ENCODE measurements at places on chromosomes 2 and 18. TPM values are rescaled to one million over a fixed set of nuclear protein-coding genes. Genes with fewer than 3 reads are reported as not detected.

Gene BOK
- 64.9 TPM for total RNA-seq

Gene POTEI
- total RNA-seq = 0.50 TPM

Gene SERPINB4
- not detected for total RNA-seq

Gene AP1S3
- 14.3 TPM for total RNA-seq

Gene TXNDC2
- 0.07 TPM for total RNA-seq

GRCh38 chr2:74597410-74597809, 42.9 kb downstream of the DOK1 start:
- H3K4me3 ChIP-seq = no peak overlapping the region
- H3K27ac ChIP-seq = no peak overlapping the region
- H3K36me3 ChIP-seq = no peaks in the 10 kb centered on the region
- no peaks in the 10 kb centered on the region for H3K4me1 ChIP-seq
- H3K27me3 ChIP-seq = peaks cover 18% of the 10 kb centered on the region

- H3K4me3 ChIP-seq = no peak overlapping the region
- DNase-seq = no peak
Observed at GRCh38 chr18:73597832-73598615, 549.6 kb downstream of the FBXO15 start.

DNA sequence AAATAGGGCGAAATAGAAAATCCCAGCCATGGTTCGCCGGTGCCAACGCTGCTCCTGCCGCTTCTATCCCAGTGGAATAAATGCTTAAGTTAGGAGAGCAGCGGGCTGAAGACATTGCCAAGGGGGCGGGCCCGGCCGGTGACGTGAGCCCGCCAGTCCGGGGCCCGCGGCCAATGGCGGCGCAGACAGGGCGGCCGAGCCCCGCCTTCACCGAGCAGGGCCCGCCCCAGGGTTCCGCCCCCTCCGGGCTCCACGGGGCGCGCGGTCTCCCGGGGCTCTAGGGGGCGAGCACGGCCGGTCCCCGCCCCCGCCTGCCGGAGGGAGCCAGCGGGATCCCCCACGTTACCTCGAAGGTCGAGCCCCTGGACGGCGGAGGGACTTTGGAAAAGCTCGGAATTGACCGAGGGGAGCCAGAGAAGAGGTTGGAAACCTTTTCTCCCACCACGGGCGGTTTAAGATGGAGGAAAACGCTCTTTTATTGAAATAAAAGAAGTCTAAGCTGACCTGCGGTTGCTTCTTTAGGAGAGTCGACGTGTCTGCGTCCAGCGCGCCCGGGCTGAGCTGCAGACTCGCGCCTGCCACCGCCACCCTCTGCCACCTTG, at the start of gene EPHA4:
Gene EPHA4 (minus strand): TSS at position 86 of the 602 bp plus-strand sequence. CDS start 56 bp downstream, at position 30.
- H3K27ac ChIP-seq = peak within 1 kb of the TSS; percentile 63
- peaks cover 15% of the 10 kb centered on the region for H3K27me3 ChIP-seq
- peak; percentile 75 for DNase-seq

GRCh38 chr2:236642125-236642524, 72.5 kb downstream of the ACKR3 start:
- H3K4me1 ChIP-seq = peaks cover 15% of the 10 kb centered on the region
- no peak overlapping the region for H3K4me3 ChIP-seq
- no peak for DNase-seq
- H3K27ac ChIP-seq = peak overlapping the region; percentile 91
- H3K36me3 ChIP-seq = no peaks in the 10 kb centered on the region

GRCh38 chr2:62362561-62362960, 143.4 kb downstream of the TMEM17 start:
- no peaks in the 10 kb centered on the region for H3K4me1 ChIP-seq
- H3K27ac ChIP-seq = no peak overlapping the region
- no peaks in the 10 kb centered on the region for H3K27me3 ChIP-seq
- no peaks in the 10 kb centered on the region for H3K36me3 ChIP-seq
- no peak for DNase-seq

DNA sequence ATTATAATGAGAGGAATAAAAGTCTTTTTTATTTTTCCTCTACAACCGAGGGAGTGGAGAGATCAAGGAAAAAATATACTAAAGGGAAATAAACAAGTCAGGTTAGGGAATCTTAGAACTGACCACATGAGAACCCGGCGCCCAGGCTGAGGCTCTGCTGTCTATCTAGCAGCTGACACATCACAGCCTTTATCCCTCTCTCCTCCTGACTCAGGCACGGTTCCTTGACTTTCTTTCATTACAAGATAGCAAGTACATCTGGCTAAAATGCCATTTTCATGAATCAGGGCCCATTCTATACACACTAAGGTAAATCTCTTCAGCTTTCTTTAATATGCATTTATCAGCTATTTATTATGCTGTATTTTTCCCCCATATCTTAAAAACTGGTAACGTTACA, 296.0 kb downstream of the TMX3 start:
- no peak overlapping the region for H3K4me3 ChIP-seq
- H3K27me3 ChIP-seq = no peaks in the 10 kb centered on the region
- H3K4me1 ChIP-seq = peaks cover 11% of the 10 kb centered on the region
- no peak overlapping the region for H3K27ac ChIP-seq

Gene ZNF513
- total RNA-seq = 13.7 TPM

- DNase-seq = no peak
- no peaks in the 10 kb centered on the region for H3K4me1 ChIP-seq
- H3K27me3 ChIP-seq = no peaks in the 10 kb centered on the region
- no peak overlapping the region for H3K4me3 ChIP-seq
Observed at GRCh38 chr2:168025487-168026202, 221.8 kb downstream of the STK39 start.

Gene MYOM1
- 0.57 TPM for total RNA-seq

DNA sequence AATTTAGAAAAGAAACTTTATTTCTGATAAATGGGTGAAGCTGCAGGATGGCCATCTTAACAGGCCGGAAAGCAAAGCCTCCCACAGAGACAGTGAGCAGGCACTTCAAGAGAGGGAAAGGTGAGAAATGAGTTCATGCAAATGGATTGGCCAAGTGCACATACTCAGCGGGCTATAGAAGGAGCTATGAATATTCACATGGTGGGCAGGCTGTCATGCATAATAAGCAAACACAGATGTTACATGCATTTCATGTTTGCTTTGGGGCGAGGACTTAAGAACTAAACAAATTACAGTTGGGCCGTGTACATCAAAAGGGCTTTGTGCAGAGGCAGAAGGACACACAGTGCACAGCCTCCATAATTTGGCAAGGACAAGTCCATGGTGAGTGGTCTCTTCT, 69.8 kb upstream of the MAL start:
- H3K27ac ChIP-seq = no peak overlapping the region
- no peaks in the 10 kb centered on the region for H3K4me1 ChIP-seq
- no peak for DNase-seq

Gene TGFA
- total RNA-seq = 0.55 TPM

- H3K4me1 ChIP-seq = no peaks in the 10 kb centered on the region
- H3K4me3 ChIP-seq = no peak overlapping the region
- H3K36me3 ChIP-seq = no peaks in the 10 kb centered on the region
- H3K27me3 ChIP-seq = no peaks in the 10 kb centered on the region
Observed at GRCh38 chr2:60047944-60048525, 505.4 kb downstream of the BCL11A start.

DNA sequence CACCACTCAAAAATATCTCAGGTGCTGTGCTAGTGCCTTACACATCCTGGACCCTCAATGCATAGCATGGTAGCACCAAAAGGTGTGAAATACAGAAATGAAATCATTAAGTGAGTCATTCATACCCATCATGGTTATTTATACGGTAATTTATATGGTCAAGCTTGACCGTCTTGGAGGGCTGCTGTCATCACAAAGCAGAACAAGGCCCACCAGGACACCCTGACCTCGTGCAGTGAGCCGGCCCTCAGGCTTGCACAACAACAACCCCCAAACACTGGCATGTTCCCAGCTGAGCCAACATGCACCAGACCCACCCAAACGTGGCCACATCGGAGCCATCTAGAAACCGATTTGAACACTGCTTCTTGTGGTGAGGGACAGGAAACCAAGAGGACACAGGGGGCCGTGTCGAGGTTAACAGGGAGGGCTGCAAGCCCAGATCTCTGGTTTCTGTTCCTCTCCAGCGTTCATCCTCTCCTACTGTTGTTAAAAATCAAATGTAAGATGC, 378.5 kb upstream of the ID2 start:
- H3K27me3 ChIP-seq = no peaks in the 10 kb centered on the region
- no peak overlapping the region for H3K4me3 ChIP-seq
- peaks cover 16% of the 10 kb centered on the region for H3K4me1 ChIP-seq
- no peaks in the 10 kb centered on the region for H3K36me3 ChIP-seq

DNA sequence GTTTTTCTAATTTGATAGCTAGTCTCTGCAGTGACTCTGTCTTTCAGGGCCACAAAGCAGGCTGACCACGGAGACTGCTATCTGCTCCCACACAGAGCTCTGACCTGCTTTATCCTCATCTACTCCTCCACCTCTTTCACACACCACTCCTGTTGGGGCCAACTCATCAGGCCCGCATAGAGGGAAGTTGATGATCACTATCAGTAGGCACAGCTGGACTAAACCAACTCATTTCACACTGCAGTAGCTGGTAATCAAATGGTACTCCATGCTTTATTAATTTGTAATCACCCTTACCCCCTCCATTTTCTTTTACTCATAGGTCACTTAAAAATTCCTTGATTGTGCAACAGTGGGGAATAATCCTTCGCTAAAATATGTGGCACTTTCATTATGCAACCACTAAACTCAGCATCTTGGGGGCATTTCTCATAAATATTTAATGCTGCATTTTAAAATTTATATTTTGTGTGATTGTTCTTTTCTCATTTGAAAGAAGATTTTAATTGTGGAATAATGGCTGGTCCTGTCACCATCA, 249.8 kb upstream of the GCFC2 start:
- no peak overlapping the region for H3K4me3 ChIP-seq
- no peak for DNase-seq

GRCh38 chr2:186059096-186059495, 320.5 kb downstream of the FSIP2 start:
- H3K4me3 ChIP-seq = no peak overlapping the region
- no peaks in the 10 kb centered on the region for H3K36me3 ChIP-seq
- no peak overlapping the region for H3K27ac ChIP-seq
- H3K27me3 ChIP-seq = no peaks in the 10 kb centered on the region
- DNase-seq = no peak
- H3K4me1 ChIP-seq = no peaks in the 10 kb centered on the region

Gene IL1F10
- not detected for total RNA-seq

Gene HOXD8
- not detected for total RNA-seq

Gene POMC
- not detected for total RNA-seq

DNA sequence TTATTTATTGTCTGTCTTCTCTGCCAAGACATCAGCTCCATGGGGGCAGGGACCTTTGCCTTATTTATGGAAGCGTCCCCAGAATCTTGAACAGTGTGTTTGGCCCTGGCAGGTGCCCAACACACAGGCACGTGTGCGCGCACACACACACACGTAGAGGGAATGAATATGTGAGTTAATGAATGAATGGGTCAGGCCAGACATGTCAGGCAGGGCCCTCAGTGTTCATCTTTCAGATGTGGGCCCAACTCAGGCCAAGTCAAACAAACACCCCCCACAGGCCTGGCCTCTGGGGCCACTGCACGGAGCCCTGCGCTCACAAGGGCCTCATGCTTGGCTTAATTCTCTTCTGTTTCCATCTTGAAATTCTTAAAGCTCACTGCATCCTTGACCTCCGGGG, 54.1 kb downstream of the DYSF start:
- DNase-seq = no peak
- H3K4me1 ChIP-seq = no peaks in the 10 kb centered on the region
- H3K27ac ChIP-seq = no peak overlapping the region
- H3K4me3 ChIP-seq = no peak overlapping the region
- H3K36me3 ChIP-seq = no peaks in the 10 kb centered on the region

GRCh38 chr2:2586931-2587330, 255.9 kb upstream of the MYT1L start:
- no peaks in the 10 kb centered on the region for H3K4me1 ChIP-seq
- DNase-seq = no peak
- H3K36me3 ChIP-seq = no peaks in the 10 kb centered on the region
- H3K27ac ChIP-seq = no peak overlapping the region
- no peaks in the 10 kb centered on the region for H3K27me3 ChIP-seq

GRCh38 chr2:222318712-222319585, 20.2 kb upstream of the PAX3 start:
- H3K27me3 ChIP-seq = peaks cover 62% of the 10 kb centered on the region
- H3K4me1 ChIP-seq = peaks cover 5% of the 10 kb centered on the region

DNA sequence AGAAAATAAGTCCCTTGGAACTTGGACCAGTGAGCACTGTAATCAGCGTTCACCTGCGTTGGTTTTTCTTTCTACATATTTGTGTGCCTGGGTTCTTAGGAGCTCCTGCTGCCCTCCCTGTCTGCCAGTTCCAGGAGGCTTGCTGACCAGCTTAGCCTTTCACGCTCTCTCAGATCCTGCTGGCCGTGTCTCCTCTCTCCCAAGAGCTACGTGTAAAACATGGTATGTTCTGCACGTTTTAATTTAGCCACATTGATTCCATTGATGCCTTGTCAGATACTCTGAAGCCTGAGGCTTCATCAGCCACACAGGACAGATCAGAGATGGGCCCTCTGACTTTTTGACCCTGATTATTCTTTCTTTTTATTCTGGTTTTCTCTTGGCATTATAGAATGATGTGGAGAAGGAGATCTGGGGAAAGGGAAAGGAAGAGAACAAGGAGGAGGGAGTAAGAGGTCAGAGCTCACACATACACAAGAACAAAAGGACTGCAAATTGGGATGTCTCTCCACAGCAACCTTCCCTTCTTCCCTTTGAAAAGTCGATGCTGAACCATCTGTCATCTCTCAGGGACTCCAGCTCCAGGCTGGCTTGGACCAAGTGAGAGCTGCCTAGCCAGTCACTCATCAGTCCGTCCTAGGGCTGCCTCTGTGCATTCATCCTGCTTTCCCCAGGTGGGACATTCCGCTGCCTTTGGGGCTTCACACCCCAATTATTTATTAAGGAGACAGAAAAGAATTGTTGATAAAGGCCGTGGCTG, 152.8 kb downstream of the PIK3C3 start:
- H3K36me3 ChIP-seq = no peaks in the 10 kb centered on the region
- H3K4me3 ChIP-seq = no peak overlapping the region
- H3K27me3 ChIP-seq = no peaks in the 10 kb centered on the region
- DNase-seq = no peak
- no peaks in the 10 kb centered on the region for H3K4me1 ChIP-seq
- no peak overlapping the region for H3K27ac ChIP-seq

- peaks cover 9% of the 10 kb centered on the region for H3K4me1 ChIP-seq
- no peak for DNase-seq
- no peak overlapping the region for H3K27ac ChIP-seq
- no peaks in the 10 kb centered on the region for H3K36me3 ChIP-seq
- H3K4me3 ChIP-seq = no peak overlapping the region
Observed at GRCh38 chr2:27280826-27281225, 1.4 kb upstream of the TRIM54 start.

Gene ABCB11
- total RNA-seq = 0.02 TPM

- H3K27me3 ChIP-seq = no peaks in the 10 kb centered on the region
- no peak overlapping the region for H3K4me3 ChIP-seq
- no peak for DNase-seq
- H3K36me3 ChIP-seq = no peaks in the 10 kb centered on the region
- no peak overlapping the region for H3K27ac ChIP-seq
Observed at GRCh38 chr2:155815851-155816250, 516.7 kb downstream of the NR4A2 start.

GRCh38 chr2:215712219-215712868, 276.5 kb upstream of the FN1 start:
- H3K36me3 ChIP-seq = no peaks in the 10 kb centered on the region
- H3K27ac ChIP-seq = peak overlapping the region; percentile 87
- peaks cover 29% of the 10 kb centered on the region for H3K4me1 ChIP-seq
- H3K4me3 ChIP-seq = no peak overlapping the region
